Caki2 (cell line): ENCODE measurements at places on chromosomes 6 and 20.

DNA sequence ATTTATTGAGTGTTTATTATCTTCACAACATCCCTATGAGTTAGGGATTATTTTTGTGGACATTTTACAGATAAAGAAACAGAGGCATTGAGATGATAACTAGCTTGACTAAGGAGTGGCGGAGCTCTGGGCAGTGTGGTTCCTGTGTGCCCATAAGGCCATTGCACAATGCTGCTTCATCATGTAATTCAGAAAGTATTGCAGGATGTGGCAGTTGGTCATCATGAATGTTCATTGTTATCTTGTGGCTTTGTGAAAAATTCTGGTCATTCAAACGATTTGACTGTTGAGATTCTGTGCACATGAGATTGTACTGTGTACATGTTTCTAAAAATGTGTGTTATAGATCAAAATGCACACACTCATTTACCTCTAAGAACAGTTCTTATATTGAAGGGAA lies 150.8 kb downstream of the ESR1 start:
- DNase-seq: no peak

DNA sequence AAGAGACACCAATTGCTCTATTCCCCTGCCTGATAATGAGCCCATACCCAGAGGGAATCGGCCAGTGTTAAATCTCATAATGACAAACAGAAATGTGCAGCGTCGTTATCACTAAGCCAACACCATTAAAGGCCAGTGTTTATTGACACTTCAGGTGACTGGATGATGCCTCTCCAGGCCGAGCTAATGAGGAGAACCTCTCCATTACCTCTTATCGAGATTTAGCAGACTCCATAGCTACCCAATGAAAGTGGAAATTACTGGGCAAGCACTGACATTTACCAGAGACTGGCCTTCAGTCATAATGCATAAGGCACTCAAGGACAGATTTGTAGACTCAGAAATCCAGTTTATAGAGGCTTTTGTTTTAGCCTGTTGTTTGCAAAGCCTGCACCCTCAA lies 669.5 kb downstream of the MAFB start:
- DNase-seq: no peak

DNA sequence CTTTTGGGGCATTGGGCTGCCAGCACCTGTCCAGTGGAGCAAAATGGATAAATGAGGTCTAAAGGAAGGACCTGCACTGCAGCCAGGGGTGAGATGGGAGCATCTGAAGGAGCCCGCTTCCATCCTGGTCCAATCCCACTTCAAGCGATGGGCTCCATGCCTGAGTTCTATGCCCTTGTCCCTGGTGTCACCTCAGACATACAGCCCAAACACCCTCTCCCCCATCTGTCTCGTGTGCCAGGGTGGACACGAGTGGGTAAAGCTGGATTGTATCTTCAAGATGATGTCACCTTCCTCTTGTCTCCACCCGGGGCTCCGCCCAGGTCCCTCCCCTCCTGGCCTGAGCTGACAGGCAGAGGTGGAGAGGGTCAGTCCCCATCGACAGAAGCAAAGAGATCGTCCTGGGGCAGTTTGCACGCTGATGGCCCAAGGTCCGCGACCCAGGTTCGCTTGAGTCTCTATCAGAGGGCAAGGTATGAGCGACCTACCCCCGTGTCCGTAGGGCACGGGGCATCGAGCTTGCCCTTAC lies 544 bp downstream of the SMIM29 start:
- DNase-seq: peak; percentile 67

DNA sequence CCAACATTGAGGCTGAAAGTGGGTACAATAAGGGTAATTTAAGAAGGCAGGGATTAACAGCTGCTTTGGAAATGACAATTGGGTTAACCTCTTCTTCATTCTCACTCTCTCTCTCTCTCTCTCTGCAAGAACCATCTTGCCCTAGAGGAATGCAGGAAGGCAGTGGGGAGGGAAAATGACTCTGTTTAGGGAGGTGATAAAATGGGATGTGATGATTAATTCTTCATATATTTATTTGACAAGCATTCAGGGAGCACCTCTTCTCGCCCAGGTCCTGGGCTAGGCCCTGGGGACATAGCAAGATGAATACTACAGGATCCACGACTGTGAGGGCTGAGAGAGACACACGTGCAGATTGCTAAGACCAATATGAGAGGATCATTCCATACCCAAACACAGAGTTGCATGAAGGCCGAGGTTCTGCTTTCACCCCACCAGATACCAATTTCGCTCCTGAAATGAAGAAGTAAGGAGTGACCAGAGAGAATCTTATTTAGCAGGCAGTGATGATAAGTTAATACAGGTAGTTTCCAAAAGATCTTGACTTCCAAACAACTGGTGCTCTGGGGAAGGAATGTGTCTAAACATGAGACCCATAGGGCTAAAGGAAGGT lies 13.3 kb upstream of the PTPN1 start:
- DNase-seq: no peak

GRCh38 chr20:49054056-49054643 lies 8.0 kb downstream of the CSE1L start:
- no peak for DNase-seq

DNA sequence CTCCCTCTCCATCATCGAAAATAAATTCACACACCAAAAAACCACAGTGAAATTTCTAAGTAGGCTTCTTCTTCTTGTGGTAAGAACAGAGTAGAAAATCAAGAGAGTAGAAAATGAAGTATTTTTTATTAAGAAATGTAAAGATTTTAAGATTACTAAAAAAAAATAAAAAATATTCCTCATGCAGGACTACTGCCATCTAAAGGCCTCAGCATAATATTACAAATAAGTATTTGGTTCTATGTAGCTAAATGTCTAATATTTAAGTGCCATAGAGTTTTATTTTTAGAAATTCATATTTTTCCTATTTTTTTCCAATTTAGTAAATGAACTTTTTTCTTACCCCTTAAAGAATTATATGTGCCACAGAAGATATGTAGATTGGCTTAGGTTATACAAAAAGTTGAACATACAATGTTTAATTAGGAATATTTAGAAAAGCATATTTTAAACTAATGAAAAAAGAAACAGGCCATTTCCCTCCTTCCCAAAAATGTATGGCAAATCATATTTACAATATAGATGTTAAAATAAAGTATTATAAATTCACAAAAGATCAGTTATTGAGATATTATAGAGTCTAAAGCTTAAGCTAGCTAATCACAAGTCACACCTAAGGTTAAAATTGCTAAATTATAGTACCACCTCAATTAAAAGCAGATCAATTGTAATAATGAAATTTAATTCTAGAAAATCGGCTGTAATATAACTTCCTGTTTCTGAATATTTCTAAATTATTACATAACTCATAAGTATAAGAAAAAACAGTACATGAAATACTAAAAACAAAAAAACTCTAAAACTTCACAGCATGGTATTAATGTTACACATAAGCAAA lies 3.5 kb upstream of the NT5DC1 start:
- DNase-seq: no peak

GRCh38 chr6:128519132-128519930 lies 1.1 kb downstream of the PTPRK start:
- peak; percentile 77 for DNase-seq

- peak; percentile 25 for DNase-seq
Measured at GRCh38 chr20:17873410-17874270, 95.0 kb downstream of the SNX5 start.

GRCh38 chr6:48183178-48183577 lies 72.2 kb upstream of the PTCHD4 start:
- no peak for DNase-seq

DNA sequence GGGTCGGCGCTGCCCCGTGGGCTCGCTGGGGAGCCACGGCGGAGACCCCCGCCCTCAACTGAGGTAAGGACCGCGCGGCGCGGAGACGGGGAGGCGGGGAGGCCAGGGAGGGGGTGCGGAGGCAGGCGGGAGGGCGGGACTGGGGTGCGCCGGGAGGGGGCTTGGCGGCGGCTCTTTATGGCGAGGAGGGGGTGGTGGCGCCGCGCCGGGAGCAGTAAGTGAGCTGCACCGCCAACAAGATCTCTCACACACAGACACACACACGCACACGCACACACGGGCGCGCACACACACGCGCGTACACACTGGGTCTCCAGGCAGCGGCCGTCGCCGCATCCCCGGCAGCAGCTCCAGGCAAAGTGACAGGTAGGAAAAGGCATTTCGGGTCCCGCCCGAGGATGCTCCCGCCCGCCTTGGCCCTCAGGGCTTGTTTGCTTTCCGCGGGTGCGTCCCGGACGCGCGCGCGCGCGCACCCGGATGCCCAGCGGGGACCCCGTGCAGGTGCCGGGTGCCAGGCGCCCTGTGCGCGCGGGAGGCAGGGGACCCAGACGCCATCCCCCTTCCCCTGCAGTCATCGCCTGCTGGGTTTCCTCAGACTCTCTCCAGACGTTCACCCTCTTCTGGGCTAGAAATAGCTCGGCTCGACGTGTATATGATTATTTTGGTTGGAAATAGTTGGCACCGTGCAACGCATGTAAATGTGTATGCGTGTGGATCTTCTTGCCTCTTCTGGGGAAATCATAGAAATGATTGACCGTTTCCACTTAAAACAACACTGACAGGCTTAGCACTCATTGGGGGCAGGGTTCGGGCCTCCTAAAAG lies at the start of gene PLCB4:
Gene PLCB4, plus strand, starts transcription at position 247 of the 823 bp plus-strand sequence. CDS start 238,728 bp downstream, outside the sequence.
- peak; percentile 91 for DNase-seq

- no peak for DNase-seq
Measured at GRCh38 chr6:35487658-35488516, 9.0 kb downstream of the TEAD3 start.

DNA sequence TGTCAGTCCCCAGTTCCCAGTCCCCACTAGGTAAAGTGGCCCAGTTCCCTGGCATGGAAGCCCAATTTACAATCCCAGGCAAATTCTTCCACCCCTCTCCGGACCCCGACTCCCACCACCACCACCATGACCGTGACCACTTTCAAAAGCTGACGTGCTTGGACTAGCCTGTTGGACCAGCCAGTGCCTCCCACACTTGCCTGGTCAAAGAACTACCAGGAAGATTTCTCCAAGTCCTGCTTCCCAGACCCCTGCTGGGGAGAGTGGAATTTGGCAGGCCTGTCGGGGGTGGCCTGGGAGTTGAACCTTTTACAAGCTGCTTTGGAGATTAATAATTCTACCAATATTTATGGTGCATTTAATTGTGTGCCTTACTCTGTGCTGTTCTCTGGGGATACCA lies 1.4 kb upstream of the PTPRT start:
- DNase-seq: no peak

DNA sequence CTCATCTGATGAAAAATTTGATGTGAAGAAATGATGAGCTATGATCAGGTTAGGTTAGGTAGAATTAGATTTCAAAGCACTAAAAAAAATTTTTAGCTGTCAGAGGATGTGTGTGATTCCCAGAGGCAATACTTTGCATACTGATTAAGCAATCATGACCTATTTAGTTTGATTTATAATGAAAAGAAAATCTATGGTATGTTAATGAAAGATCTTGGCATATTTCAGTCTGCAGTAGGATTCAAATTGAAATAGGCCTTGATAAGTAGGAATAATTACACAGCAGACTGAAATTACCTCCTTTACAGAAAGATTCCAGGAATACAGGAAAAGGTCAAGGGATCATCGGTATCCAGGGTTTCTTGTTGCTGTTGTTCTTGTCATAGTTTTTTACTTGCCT lies 69.3 kb downstream of the HDDC2 start:
- no peak for DNase-seq

DNA sequence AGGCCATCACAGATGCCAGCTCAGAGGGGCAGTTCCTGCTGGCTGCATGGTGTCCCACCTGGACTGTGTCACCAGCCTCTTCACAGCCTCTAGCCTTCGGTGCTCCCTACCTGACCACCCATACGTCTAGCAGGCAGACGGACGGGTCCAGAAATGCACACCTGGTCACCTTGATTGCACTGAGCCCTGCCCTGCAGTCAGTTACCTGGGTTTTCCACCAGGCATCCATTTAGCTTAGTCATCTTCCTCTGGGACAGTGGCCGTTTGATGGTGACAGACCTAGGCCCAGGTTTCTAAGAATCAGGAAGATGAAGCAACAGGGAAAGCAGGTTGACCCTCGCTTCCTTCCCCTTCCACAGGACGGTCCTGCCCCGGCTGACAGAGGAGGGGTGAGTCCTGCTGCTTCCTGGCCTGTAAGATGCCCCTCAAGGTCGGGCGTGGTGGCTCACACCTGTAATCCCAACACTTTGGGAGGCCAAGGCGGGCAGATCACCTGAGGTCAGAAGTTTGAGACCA lies 9.8 kb upstream of the BPI start:
- no peak for DNase-seq

DNA sequence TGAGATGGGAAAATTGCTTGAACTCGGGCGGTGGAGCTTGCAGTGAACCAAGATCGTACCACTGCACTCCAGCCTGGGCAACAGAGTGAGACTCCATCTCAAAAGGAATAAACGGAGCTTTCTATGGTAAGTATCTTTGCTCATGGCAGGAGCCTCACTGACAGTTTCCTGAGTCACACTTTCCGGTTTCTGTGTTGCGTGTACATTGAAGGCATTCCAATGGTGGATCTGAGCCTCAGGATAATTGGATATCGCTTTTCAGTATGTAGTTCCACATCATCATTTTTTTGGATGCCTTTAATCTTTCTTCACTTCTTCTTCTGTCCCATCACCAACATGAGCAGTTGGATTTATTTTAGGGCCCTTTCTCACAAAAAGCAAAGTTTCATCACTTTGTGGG lies 28.6 kb upstream of the GTSF1L start:
- no peak for DNase-seq

GRCh38 chr20:20465252-20465651 lies 97.3 kb downstream of the INSM1 start:
- no peak for DNase-seq

- no peak for DNase-seq
Measured at GRCh38 chr6:87669051-87669450, 33.0 kb downstream of the AKIRIN2 start.

DNA sequence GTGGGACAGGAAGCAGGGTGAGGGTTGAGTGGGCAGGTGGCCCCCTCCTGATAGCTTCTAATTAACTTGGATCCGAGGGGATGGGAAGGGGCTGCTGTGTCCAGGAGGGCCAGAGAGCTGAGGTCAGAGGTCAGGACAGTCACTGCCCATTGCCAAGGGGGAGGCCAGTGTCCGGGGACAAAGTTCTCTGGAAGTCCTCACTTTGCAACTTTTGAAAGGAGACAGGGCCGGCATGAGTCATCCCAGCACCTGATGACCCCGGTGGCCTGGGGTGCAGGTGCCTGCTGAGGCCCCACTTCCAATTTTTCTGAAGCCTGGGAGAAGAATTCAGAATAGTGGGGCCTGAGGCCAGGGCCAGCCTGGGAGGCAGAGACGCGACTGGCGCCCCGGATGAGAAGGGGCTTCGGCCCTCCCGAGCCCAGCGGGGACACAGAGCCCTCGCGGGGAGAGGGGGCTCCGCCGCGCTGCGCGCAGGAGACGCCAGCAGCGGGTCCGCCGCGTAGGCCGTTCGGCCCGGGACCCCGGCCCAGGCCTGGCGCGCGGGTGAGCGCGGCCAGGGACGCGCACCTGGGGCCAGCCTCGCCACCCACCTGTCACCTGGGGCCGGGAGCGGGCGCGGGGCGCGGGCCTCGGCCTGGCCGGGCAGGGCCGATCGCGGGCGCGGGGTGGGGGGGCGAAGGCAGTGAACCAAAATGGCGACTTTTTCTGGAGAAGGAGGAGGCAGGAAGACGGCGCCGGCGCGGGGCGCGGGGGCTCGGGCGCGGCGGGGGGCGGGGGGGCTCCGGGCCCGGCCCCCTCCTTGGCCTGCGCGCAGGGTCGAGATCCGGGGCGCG lies 586 bp downstream of the ZNF512B start:
- DNase-seq: no peak

- DNase-seq: no peak
Measured at GRCh38 chr6:36668591-36668990, 9.9 kb upstream of the CDKN1A start.

GRCh38 chr6:52230685-52231084 lies 13.6 kb downstream of the IL17F start:
- DNase-seq: no peak

GRCh38 chr20:483815-484644 lies 21.7 kb upstream of the TBC1D20 start:
- DNase-seq: no peak
